MG63 (cell line): ENCODE measurements at places on chromosomes 11 and 22. TPM values are rescaled to one million over a fixed set of nuclear protein-coding genes. Genes with fewer than 3 reads are reported as not detected.

DNA sequence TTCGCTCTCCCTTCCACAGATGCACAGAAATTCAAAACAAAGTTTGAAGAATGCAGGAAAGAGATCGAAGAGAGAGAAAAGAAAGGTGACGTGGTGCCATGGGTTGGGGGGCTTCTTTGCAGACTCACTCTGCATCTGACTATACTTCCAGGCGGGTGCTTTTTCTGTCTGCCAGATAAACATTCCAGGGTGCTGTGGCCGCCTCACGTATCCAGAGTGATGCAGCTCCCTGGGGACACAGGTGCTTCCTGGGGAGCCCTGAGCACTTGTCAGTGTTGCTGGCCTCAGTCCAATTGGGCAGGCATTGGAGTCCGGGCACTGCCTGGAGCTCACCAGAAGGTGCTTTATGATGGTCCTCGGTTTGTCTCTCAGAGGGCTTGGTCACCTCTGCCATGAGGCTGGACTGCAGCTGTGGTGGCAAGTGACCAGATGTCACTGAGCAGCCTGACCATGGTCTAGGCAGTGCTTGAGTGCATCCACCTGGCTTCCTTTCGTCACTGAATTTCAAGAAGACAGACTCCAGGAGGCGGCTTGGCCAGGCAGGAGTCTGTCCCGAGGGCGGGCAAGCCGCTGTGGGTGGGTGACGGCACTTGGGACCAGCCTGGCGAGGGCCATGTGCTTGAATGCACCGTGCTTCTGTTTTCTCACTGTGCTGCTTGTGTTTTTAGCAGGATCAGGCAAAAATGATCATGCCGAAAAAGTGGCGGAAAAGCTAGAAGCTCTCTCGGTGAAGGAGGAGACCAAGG, 5.1 kb upstream of the ZDHHC8 start:
- DNase-seq, result no peak

DNA sequence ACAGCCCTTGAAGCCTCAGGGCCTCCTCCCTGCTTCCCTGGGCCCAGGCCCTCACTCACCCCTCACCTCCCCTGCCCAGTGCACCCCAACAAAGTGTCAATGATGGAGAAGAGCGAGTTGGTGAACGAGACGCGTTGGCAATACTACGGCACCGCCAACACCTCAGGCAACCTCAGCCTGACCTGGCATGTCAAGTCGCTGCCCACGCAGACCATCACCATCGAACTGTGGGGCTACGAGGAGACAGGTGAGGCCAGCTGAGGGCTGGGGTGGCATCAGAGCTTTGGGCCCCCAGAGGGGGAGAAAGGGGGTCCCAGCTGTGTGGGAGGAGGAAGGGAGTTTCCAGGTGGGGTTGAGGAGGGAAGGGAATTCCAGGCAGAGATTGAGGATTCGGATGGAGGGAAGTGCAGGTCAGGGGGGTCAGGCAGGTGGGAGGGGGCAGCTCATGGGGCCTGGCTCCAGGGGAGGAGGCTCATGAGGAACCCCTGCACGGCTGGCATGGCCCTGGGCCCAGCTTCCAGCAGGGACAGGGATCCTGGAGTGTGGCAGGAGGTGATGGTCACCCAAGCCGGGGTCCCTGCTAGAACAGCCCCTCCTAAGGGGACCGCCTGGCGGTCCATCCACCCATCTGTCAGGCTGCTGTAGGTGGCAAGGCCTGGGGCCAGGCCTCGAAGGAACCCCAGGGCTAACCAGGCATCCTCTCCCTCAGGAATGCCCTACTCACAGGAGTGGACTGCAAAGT, 2.9 kb downstream of the SUSD2 start:
- no peak for DNase-seq

The MUC6 gene
- total RNA-seq, result not detected in 2 replicates

The PHLDA2 gene
- 4.0 and 26.4 TPM in 2 replicates for total RNA-seq

DNA sequence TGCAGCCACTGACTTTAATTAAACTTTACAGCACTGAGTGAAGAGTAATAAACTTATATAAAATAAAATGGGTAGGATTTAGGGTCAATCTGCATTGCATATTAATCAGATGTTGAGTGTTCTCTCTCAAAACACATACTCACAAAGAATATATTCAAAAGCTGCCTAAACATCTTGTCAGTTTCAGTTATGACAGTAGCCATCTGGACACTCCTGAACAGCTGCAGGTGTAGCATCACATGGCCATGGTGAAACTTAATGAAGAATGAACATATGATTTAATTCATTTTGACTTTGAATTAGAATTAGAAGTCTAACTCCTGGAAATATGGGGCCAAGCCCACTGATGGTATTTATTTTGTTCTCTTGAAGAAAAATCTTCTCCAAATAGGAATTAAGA, 684.3 kb upstream of the RAG2 start:
- no peak for DNase-seq

DNA sequence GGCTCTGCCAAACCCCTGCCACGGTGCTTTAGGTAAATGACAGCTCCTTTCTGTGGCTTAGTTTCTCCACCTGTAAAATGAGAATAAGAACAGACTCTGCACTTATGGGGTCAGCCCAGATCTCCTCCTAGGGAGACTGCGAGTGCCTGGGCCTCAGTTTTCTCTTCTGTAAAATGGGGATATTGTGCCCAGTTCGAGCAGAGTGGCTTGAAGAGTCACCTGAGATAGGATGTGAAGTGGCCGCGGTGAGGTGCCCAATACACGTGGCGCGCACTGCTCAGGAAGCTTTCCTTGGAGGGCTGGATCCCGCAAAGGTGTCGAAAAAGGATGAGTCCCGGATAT, 473 bp upstream of the EMID1 start:
- DNase-seq, result no peak

DNA sequence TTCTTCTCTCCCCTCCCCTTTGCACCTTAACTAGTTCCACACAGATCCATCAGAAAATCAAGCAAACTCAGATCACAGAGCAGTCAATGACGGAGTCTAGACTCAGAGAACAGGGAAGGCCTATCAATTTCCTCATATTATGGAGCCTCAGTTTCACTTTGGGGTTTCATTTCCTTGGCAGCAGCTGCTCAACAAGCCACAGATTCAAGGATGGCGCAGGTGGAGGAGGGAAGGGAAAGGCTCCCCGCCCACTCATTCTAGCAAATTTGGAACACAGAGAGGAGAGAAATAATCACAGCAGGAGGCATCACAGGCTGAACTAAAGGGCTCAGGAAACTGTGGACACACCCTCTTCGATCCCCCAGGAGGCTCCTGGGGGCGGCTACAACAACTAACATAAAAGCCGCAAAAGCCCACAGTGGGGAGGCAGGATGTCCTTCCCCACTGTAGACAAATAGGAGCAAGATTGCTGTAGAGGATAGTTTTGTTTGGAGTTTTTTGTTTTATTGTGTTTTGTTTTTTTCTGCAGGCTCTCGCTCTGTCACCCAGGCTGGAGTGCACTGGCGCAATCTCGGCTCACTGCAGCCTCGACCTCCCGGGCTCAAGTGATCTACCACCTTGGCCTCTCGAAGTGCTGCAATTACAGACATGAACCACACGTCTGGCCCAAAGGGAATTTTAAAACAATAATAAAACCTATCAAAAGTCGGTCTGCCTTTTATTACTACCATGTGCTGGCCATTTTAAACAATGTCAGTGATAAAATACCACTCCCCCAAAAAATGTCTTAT, 3.4 kb downstream of the PLAAT3 start:
- no peak for DNase-seq

DNA sequence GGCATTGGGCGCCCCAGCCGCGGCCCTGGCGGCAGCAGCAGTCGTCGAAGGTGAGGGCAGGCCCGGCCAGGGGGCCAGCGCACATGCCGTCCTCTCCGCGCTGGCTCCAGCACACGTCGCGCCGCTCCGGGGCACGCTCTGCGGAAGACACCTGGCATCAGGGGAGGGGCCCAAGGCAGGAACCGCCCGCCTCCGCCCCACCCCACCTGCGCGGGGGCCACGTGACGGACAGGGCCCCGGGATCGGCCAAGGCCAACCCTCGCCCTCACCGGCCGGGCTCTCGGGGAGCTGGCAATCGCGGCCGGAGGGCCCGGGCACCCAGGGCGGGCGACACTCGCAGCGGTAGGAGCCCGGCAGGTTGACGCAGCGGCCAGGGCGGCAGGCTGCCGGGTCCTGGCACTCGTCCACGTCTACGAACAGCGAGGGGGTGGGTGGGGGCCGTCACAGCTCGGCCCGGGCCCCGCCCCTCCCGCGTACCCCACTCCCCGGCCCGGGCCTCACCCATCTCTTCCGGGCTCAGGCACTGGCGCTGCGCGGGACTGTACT, 14.9 kb downstream of the SCYL1 start:
- no peak for DNase-seq

The LMO1 gene
- not detected in 2 replicates for total RNA-seq

GRCh38 chr11:102382384-102382783, 35.4 kb downstream of the BIRC2 start:
- no peak for DNase-seq

DNA sequence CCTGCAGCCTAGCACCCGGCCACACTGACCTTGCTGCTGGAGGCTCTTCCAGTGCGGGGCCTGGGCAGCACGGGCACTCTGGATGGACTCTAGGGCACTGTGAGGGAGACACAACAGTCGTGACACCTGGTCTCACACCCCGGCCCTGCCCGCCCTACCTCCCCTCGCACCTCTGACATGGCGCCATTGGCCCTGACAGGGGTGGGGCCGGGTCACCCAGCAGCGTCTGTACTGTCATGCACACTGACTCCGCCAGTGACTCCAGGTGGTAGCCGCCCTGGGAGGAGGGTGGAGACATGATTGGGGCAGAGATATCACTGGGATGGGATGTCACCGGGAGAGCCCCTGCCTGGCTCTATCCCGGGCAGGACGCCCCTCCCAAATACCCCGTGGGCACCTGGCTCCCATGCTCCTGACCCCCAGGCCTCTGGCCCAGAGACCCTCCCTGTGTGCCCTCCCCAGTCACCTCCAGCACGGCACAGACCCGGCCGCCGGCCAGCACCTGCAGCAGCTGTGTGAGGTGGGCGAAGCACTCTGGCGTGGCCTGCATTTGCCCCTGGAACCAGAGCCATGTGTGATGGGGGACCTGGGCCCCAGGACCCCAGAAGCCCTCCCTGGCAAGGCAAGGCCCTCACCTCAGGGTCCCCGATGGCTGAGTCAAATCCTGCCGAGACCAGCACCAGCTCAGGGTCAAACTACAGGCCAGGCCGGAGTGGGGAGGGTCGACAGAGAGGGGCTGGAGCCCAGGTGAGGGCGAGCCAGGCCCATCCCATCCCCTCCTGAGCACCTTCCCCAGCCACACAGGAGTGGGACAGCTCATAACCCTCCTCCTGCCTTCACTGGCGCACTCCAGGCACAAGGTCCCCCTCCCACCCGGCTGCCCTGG, 2.6 kb downstream of the HDAC10 start:
- no peak for DNase-seq

GRCh38 chr11:73236854-73237253, 18.8 kb downstream of the P2RY2 start:
- DNase-seq, result peak; percentile 23

GRCh38 chr11:44837661-44838060, 110.9 kb downstream of the TSPAN18 start:
- no peak for DNase-seq

DNA sequence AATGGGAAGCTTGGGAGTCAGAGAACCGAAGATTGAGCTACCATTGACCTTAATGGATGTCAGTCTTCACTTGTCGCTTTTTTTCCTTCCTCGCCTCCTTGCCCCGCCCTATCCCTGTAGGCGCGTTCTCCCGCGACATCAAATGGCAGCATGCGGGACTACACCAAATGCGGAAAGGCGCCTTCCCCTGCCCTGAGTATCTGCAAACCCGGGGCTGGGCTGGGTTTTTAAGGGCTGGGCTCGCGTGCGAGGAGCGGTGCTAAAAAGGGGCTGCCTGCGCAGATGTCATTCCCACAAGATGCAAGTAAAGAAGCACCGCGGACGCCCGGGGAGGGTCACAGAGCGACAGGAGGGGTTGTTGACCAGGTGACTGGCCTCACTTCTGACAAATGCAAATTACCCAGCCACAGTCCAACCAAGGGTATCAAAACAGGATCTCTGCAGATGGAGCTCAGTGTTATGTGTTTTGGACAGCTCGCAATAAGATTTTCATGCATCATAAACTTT, 4.7 kb upstream of the FAM111B start:
- DNase-seq, result peak; percentile 51

GRCh38 chr22:36860821-36861659, at the start of gene NCF4:
TSS of gene NCF4 (plus strand) at chr22:36861006. CDS start at chr22:36861172, 166 bp downstream.
- no peak for DNase-seq

GRCh38 chr11:131999084-131999483, 628.7 kb downstream of the NTM start:
- no peak for DNase-seq

The A4GALT gene
- total RNA-seq, result 9.1 and 17.9 TPM in 2 replicates

DNA sequence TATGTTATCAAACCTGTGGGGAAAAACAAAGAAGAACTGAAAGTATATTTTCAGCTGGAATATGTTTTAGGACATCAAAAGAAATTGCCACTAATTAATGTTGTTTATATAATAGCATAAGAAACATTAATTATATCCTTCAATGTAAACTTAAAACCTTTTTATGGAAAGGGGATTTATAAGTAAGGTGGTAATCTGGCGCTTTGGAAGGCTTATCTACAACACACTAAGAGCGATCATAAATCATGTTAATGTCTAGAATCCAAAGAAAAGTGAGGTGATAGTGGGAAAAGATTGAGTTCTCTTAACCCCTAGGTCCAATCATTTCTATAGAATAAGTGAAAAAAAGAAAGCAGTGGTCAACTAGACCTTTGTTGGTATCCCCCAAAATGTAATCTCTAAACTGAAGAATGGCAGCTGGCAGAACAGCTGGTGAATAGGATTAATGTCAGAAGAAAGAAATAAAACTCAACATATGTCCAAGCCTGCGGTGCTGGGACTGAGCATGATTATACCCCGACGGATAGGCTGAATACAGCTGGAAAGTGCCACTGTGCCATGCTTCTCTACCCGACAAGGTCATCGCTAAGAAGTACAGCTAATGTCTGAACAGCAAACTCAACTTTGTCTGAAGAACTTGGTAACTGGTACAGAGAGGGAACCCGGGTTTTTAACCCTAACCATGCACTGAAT, 64.0 kb downstream of the SOX6 start:
- DNase-seq, result no peak

The TMEM132A gene
- total RNA-seq, result 4.8 and 16.3 TPM in 2 replicates

DNA sequence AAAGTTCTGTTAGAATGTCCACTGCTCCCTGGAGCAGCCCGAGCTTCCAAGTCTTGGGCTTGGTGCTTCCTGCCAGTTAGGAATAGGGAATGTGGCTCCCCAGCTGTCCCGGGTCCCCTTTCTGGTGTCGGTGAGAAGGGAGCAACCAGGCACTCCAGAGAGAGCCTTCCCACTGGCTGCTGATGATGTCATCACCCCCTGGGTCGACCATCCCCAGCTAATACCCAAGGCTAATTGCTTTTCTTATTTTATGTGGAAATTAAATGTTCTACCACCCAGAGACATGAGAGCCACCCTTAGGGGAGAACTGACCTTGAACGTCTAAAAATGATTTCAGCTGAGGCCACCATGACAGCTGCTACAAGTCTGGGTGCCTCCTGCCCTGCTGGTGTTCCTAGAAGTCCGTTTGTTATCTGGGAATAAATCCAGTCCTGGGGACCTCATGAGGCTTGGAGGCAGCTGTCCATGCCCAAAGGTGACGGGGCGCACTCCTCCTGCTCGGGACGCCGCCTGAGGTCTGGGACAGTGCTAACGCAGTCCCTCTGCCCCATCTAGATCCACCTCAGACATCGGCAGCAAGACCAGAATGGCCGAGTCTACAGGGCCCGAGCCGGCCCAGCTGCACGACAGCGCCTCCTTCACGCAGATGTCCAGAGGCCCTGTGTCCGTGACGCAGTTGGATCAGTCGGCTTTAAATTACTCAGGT, 42.3 kb downstream of the C11orf91 start:
- no peak for DNase-seq

- no peak for DNase-seq
Measured at GRCh38 chr11:9874466-9874865, 210.6 kb downstream of the SWAP70 start.

The PTPRCAP gene
- total RNA-seq, result not detected in 2 replicates

The PDGFD gene
- total RNA-seq, result 0.95 and 4.6 TPM in 2 replicates
